ENCODE measurements at places on chromosomes 13 and 19. TPM values are rescaled to one million over a fixed set of nuclear protein-coding genes. Genes with fewer than 3 reads are reported as not detected.

GRCh38 chr19:10919352-10920287 is 8.8 kb downstream of the YIPF2 start:
- DNase-seq = no peak

- no peak for DNase-seq
Observed at GRCh38 chr13:60755380-60756163, 358.6 kb downstream of the TDRD3 start.

DNA sequence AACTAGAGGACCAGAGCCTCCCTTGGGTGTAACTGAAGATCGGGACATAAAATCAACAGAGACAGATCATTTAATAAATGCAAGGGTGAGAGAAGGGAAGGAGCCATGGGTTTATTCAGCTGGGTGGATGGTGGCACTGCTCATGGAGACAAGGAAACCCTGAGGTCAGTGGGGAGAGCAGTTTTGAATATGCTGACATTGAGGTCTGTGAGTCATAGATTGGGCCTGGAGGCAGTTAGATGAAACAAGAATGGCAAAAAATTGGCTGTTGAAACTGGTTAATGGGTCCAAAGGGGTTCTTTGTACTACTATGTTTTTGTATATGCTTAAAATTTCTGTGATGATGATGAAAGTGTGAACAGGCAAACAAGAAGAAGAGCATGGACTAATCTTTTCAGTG is 5.1 kb upstream of the GTF3A start:
- DNase-seq = no peak

DNA sequence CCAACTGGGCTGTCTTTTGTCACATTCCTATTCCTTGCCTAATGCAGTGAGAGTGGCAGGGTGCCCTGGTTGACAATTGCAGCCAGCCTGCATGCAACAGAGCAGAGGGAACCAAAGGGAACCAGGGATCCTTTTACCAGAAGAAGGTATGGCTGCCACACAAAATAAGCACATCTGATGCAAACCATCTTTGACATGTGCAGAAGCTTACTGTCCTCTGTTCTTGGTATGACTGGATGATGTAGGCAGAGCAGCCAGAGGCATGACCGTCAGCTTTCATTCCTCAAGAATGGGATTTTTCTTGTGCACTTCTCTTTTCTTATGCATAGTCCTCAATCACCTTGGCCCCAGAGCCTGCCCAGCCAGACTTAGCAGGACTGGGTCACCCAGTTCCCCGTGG is 116.1 kb downstream of the UQCRFS1 start:
- DNase-seq = no peak

DNA sequence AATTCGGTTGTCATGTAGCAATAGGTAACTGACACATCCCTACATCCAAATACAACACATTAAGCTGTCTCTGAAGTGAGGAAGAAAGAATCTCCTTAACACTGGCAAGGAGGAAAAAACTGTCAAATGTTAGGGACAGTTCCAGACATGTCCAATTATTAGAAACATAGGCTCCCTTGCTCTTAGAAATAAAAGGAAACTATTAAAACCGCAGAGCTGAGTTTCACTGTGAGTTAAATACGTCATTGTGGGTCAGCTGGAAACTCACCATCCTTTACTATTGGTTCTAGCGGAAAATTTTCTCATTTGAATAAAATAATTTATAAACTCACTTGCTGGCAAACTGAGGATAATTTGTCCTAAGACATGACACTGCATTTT is 40.7 kb downstream of the STARD13 start:
- DNase-seq = no peak

Gene DACT3
- 13.8 TPM for total RNA-seq

Gene ZNF578
- 2.5 TPM for total RNA-seq

Gene ARHGAP33
- 35.4 TPM for total RNA-seq

DNA sequence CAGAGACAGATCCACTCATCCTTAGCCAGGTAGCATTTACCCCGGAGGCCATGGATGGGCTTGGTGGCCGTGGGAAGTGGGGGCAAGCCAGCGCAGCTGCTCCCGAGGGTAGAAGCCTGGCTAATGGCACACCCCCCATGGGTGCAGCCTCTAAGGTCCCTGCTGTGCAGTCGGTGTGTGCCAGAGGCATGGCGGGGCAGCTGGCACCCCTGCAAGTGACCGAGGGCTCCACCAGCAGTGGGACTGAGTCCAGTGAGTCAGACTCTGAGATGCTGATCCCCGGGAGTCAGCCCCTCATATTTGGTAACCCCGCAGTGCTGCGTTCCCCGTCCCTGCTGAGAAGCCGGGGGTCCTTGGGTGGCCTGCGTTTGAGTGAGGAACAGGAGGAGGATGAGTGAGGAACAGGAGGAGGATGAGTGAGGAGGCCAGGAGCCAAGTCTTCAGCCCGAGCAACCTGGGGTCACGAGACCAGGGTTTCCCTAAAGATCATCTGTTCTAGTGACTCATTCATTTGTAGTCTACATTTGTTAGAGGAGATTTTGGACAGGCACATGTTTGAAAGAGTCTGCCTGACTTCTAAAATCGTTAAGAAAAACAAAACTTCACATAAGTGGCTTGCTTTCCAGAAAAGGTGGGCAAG is 180.7 kb downstream of the STK24 start:
- DNase-seq = no peak

DNA sequence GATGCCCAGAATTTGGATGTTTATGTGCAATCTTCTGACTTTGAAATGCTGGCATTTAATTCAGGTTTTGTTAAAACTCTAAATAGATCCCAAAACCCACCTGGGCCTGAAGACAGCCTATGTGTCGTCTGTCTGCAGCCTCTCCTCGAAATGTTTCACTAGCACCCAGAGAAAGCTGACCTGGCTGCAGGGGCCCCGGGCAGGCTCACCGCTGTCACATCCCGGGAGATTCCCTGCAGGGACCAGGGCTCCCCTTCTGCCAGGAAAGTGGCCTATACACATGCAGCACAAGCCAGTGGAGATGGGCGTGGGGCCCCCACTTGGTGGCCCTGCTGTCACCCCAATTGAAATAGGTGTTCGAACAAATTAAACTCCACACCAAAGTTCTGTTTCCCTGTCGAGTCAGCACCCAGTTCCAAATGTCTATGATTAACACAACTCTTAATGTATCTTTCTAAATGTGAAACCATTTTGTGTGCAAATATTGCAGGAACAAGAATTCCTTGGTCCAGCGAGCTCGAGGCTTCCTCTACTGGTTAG is 145.8 kb upstream of the ZNF507 start:
- peak; percentile 11 for DNase-seq

DNA sequence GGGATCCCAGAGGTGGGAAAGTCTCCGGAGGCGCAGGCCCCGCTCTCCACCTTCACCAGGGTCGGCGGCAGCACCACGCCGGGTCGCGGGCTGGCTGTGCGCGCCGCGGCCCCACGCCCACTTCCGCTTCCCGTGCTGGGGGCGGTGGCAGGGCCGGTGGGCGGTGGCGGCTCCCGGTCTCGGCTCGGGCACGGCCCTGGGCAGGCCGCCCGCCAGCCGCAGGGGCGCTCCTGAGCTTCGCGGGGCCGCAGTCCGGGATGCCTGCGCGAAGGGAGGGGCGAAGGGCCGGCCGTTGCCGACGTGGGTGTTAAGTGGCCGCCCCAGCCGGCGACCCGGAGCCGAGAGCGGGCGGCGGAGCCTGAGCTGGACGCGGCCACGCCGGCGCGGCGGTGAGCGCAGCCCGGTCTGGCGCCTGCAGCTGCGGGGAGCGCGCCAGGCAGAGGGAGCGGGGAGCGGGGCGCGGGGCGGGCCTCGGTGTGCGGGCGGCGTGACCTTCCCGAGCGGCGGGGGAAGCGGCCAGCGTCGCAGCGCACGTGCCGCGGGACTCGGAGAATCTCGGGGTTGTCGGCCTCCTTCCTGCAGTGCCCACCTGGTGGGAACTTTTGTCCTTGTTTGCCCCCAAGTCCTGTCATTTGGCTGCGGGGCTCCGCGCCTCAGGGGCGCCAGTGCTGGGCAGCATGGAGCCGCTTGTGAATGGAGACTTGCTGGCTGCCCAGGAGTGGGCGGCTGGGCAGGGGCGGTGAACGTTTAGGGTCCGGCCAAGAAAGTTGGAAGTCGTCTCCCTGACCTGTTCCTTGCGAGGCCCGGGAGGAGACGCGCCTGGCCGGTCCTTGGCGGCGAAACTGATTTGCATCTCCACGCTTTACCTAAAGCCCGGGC is at the start of gene SLC25A15:
Gene SLC25A15, plus strand, starts transcription at position 337 of the 879 bp plus-strand sequence. CDS start 3,616 bp downstream, outside the sequence.
- DNase-seq = no peak

DNA sequence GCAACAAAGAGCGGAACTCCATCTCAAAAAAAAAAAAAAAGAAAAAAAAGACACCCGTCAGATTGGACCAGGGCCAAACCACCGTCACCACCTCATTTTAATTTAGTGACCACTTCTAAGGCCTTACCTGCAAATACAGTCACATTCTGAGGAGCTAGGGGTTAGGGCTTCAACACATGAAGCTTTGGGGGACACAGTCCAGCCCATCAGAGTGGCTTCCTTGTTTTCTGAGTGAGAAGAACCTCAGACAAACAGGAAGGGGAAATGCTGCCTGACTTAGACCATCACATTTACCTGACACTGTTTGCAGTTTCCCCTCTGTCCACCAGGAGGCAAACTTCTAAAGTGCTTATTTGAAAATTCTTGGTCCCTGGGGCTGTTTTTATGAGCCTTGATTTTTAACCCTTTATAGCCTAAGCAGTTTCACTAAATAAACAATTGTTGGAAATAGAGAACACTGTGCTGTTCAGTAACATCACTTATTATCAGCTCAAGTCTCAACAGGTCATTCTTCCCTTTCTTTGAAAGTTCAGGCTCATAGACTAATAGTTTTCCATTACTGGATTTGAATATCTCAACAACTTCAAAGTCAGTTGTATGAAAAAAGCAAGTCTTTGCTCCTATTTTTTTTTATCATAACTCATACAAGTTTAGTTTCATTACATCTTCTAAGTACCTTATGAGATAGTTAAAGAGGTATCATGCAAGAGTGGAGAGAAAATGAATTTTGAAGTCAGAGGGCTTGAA is 74.9 kb upstream of the WASF3 start:
- no peak for DNase-seq

DNA sequence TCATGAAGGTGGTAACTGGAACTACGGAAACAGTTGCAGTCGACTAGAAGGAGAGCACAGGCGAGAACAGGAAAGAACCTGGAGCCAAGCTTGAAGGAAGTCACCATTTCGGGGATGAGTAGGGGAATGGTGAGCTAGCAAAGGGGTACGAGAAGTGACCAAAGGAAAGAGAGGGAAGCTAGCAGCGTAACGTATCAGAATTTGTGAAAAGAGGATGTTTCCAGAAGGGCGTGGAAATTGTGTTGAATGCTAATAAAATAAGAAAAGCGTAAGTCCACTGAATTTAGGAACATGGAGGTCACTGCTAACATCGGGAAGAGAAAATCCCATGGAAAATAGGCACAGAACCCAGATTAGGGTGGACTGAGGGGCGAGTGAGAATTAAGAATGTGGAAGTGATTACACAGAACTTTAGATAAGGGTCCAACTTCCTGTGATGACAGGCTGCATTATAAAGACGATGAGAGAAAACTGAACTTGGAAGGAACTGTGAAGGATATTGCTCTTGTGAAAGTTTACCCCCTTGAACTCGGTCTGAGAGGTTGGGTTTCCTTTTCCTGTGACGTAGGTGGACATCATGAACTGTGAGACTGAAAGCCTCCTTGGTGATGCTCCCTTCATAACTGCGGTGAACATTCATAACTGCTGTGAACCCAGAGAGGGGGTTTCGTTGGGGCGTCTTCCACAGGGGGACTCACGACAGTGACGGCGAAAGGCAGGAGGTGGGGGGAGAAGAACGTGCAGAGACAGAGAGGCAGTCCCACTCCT is 2.0 kb upstream of the FFAR2 start:
- no peak for DNase-seq

- no peak for DNase-seq
Observed at GRCh38 chr13:39784347-39784746, 128.9 kb downstream of the COG6 start.

GRCh38 chr19:52270266-52270885 is 989 bp downstream of the ZNF766 start:
- DNase-seq = no peak

GRCh38 chr13:27053902-27054595 is 117.6 kb downstream of the USP12 start:
- DNase-seq = no peak

- no peak for DNase-seq
Observed at GRCh38 chr13:78593652-78594455, 9.5 kb downstream of the POU4F1 start.

GRCh38 chr13:61833228-61833627 is 417.6 kb upstream of the PCDH20 start:
- DNase-seq = no peak
